NCI-H187 (cell line): ENCODE measurements at places on chromosomes 13 and 19.

DNA sequence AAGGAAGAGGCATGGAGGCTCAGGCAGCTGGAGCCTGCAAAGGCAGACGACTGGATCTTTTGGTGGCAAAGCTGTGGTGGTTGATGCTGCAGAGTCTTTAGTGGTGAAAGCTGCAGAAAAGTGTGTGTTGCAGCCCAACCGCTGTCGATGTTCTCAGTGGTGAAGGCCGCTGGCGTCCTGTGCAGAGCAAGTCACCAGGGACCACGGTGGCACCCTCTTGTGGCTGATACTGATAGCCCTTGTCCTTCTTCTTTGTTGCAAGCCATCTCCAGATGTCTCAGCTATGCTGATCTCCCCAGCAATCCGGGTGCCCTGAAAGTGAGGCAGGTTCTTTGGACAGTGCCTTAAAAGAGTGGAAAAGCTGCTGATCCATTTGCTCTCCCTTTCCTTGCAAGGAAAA is 610.9 kb upstream of the PCDH9 start:
- DNase-seq, result no peak

DNA sequence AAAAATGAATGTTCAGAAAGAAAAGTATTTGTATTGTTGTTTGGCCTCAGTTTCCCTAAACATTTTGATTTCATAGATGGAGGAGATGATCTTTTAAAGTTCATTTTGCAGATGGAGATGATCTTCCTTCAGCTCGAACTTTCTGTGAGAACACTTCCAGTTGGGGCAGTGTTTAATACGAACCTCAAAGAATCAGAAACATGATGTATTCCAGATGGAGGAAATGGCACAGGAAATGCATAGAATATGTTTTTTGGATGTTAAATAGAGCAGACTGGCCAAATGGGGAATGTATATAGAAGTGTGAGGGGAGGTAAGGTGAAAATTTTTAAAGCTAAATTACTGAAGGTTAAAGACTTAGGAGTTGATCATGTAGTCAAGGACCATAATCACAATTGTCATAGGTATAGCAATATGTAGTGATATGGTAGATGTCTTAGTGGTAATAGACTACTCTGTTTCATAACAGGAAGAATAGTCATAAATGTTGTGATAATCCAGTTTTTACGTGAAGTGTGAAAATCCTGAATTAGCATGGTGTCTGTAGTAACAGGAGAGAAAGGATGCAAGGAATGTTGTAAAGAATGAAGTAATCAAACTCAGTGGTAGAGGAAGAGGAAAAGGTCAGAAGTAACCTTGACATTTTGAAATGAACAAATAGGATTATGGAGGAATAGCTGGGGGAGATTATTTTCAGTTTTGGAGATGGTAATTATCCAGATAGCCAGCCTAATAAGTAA is 5.1 kb downstream of the RAP2A start:
- DNase-seq, result no peak

DNA sequence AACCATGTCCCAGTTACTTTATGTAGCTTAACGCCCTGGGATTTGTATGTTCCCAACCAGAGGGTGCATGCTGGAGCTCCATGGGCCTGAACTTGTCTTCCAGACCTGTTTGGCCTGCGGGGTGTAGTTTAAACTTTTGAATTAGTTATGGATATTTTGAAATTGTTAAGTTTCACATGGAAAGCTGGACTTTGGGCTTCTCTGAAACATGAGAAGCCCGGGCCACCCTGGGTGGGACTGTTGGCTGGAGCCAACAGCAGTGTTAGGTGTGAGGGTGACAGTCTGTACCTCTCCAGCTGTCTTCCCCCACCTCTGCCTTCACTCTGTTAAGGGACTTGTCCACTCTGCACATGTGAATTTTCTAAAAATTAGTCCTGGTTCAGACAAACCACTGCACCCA is 1.6 kb downstream of the UBE2L5 start:
- no peak for DNase-seq

- no peak for DNase-seq
Measured at GRCh38 chr19:35166100-35167063, 11.8 kb downstream of the FXYD5 start.

GRCh38 chr13:77430377-77430951 is 103.6 kb upstream of the MYCBP2 start:
- DNase-seq, result no peak

- DNase-seq, result no peak
Measured at GRCh38 chr19:33110137-33110910, 21.6 kb upstream of the WDR88 start.

- DNase-seq, result no peak
Measured at GRCh38 chr13:99157046-99157445, 43.6 kb upstream of the UBAC2 start.

- no peak for DNase-seq
Measured at GRCh38 chr19:14517446-14517839, 754 bp downstream of the DNAJB1 start.

GRCh38 chr19:51022526-51022925 is 3.0 kb upstream of the KLK10 start:
- no peak for DNase-seq

- no peak for DNase-seq
Measured at GRCh38 chr19:10551698-10552301, 8.1 kb downstream of the ATG4D start.

DNA sequence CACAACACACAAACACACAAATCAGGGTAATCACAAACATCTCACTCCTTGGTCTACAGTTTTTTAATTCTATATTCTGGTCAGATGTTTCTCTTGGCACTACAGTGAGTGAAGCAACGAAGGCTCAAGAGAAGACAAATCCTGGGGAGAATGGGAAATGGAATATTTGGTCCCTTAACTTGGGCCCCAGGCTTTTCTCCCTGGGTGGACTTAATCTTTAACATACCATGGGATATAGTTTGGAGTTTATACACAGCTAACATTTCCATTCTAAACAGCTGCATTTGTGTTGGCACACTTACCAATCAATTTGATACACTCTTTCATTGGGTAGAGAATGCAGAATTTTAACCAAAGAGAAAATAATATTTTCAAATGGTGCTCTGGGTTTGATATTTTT is 1132.6 kb upstream of the SLC10A2 start:
- DNase-seq, result no peak

- DNase-seq, result no peak
Measured at GRCh38 chr13:30392681-30393045, 29.6 kb upstream of the UBE2L5 start.

DNA sequence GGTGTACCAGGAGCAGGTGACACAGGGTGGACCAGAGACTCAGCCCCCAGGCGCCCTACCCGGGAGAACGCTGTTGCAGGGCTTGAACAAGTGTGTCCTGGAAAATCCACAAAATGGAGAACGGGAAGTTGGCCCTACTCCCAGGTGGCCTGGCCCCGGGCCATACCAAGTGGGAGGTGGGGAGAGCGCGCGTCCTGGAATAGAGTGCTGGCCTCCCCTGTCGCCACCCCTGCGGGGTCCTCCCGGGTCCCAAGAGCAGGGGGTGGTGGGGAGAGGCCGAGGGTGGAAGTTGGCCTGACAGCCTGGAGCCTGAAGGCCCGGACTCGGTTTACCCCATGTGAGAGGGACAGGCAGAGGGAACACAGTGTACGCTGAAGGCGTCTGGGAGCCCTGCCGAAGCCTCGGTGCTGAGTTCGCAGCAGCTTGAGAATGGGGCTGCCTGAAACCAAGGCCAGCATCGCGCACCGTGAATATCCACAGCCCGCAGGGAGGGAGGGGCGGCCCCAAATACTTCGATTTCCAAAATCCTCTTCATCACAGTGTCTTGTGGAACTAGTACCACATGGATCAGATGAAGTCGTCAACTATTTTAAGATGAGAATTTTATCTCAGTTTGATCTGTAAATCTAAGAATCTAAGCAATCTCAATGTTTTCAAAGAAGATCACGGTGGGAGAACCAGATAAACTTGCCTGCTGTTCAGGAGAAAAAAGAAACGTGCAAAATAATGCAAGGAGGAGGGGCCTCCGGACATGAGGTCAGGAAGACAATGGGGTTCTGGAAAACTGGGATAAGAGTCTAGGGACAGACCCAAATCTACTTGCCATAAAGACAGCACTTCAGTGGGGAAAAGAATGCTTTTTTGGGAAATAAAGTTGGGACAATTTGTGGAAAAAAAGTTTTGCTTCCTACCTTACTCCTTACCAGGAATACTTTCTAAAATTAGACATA is 10.4 kb upstream of the KLF16 start:
- DNase-seq, result no peak

DNA sequence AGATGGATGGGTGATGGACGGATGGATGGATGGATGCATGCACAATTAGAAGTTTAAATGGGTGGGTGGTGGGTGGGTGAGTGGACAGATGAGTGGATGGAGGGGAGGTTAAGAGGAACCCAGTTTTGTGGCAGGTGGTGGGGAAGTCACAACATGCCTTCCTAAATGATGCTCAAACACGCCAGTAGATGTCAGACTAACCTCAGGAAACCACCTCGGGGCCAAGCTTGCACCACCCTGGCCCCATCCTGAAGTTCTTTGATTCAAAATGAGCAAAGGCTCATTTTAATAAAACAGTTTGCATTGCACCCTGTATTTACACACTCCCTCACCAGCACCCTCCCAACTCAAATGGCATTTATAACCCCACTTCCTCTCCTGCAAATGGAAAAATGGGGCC is 91.4 kb upstream of the CACNA1A start:
- DNase-seq, result no peak

GRCh38 chr13:22041741-22042140 is 370.9 kb downstream of the FGF9 start:
- no peak for DNase-seq

GRCh38 chr19:39943586-39943985 is 9.2 kb upstream of the FCGBP start:
- no peak for DNase-seq

DNA sequence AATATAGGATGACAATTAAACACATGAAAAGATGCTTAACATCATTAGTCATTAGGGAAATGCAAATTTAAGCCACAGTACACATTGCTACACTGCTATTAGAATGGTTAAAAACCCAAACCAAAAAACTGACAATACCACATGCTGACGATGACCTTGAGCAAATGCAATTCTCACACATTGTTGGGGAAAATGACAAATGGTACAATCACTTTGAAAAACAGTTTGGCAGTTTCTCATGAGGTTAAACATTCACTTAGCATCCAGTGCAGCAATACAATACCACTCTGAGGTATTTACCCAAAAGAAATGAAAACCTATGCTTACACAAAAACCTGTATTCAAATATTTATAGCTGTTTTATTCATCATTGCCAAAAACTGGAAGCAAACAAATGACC is 11.3 kb downstream of the FLT3 start:
- DNase-seq, result no peak

DNA sequence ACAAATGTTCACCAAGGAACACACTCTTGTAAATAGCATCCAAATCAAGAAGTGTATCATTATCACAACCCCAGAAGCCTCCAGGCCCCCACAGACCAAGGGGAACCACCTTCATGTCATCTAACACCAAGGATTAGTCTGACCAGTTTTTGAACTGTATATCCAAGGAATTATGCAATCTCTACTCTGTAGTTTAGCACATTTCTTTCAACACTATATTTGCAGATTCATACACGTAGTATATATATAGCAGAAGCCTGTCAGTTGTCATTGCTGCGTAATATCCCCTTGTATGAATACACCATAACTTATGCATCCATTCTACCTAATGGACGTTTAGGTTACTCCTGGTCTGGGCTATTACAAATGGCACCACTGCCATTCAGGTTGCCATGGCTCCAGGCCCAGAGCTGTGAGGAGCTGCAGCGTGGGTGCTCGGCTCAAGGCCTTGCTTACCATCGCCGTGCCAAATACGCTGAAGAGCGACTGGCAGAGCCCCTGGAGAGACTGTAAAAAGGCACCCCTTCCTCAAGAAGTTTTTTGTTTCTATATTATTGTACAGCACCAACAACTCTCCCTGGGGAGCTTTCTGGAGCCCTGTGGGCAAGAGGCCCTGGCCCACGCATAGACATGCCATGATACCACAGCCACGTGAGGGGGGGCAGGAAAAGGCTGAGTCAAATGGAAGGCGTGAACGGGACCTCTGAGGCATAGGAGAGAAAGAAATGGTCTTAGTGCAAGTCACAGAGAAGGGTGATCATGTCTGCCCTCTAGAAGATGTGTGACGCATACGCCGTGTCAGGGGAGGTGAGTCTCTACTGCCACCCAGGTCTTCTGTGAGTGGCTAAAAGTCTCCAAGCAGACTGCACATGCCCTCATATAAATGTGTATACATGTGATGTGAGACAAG is 10.8 kb downstream of the LATS2 start:
- DNase-seq, result no peak

DNA sequence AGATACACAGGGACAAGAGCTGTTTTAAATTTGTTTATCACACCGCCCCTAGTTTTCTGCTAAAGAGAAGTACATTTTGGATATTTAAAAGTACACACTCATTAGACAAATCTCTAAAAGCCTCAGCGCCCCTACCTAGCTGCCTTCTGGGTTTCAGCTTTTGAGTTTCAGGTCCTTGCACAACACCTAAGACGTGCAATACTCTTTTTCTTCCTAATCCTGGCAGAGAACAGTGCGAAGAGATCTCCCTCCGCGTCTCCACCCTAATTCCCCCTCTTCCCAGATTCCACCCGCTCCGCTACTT is 421 bp upstream of the KLF5 start:
- DNase-seq, result peak; percentile 98

DNA sequence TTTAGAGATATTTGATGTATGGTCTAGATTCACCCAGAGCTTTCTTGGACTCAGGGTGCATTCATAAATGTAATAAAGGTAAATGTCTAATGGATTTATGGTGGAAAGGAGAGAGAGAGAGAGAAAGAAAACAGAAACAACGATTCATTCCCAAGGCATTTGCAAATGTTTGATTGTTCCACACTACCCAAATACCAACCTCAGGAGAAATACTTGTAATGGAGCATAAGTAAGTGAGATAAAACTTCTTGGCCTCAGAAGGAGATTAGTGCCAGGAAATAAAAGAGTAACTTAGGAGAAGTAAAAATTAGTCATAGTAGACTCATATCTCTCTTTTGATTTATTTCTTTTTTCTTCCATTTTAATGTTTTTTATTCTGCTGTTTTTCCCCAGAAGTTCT is 40.6 kb upstream of the DGKH start:
- no peak for DNase-seq

DNA sequence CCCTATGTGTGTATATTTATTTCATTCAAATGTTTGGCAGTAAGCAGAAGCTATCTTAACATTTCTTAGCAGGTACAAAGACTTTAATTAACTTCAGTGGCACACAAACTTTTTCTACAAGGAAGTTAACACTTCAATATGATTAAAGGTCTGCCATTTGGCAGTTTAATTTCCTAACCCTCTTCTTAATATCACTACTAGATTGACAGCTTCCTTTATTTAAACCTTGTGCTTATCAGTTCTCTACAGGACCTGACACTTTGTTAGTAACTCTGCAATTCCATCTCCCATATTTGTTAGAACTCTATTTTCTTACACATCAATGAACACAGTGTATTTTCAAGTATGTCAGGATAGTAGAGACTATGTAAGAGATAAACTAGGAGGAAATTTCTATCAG is 152.4 kb upstream of the ATXN8OS start:
- no peak for DNase-seq

GRCh38 chr13:71214821-71215220 is 652.2 kb downstream of the DACH1 start:
- no peak for DNase-seq

- no peak for DNase-seq
Measured at GRCh38 chr19:343451-343931, 1.1 kb downstream of the MIER2 start.

- DNase-seq, result peak; percentile 35
Measured at GRCh38 chr13:98466634-98467236, 110.2 kb downstream of the STK24 start.

- DNase-seq, result no peak
Measured at GRCh38 chr13:67353941-67354340, 123.8 kb upstream of the PCDH9 start.
